Skin of body (tissue), 3 donors: ENCODE measurements at places on chromosomes 6 and 20. TPM values are rescaled to one million over a fixed set of nuclear protein-coding genes. Genes with fewer than 3 reads are reported as not detected.

The BIRC7 gene
- not detected for total RNA-seq

The JAG1 gene
- total RNA-seq: 133 TPM

The KIF25 gene
- not detected for total RNA-seq

The SH3BGRL2 gene
- total RNA-seq: 19.5 TPM

GRCh38 chr6:142395768-142396231 is 94.0 kb downstream of the ADGRG6 start:
- no peak for DNase-seq

DNA sequence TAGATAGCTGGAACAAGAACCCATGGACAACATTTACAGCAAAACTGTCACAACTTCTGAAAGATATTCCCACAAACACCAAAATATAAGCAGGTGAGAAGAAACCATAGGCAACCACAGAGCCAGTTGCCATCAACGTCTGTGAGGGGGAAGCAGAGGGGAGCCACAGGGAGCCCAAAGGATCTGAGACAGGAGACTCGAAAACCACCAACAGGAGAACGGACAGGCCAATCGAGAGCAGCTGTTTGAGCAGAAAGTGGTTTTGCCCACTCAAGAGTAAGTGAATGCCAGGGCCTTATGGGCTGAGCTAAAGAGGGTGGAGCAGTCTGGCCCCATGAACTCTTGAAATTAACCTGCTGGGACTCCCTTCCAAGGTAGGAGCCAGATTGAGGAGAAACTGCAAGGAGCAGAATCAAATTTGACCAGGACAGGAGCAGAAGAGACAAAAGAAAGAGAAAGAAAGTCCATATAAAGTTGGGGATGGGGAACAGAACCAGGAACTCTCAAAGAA is 195.4 kb downstream of the ANKRD60 start:
- no peak for DNase-seq

GRCh38 chr6:50963952-50964351 is 145.3 kb downstream of the TFAP2B start:
- DNase-seq: no peak

DNA sequence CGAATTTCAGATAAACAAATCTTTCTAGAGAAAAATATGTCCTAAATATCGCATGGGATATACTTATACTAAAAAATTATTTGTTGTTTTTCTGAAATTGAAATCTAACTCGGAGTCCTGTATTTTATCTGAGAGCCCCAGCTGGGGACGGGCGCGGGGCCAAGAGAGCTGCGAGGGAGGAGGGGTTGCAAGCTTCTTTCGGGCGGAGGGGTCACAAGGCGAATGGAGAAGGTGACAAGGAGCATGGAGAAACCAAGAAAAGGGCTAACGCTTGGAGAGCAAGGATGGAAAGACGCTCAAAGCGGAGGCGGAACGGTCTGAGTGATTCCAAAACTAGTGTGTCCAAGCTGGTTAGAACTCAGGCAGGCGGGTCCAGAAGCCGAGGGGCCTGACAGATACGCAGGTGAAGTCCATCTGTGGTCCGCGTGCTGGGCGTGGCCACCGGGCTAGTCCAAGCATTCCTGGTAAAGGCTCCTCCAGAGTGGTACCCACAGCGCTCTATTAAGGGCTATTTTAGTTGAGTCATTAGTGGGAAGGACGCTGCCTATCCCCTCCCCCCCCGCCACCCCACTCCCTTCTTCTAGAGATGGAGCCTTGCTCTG is 41.5 kb upstream of the ZNFX1 start:
- no peak for DNase-seq
